Activated CD8-positive, alpha-beta memory T cell treated with anti-CD3 and anti-CD28 coated beads for 1 hour (primary cell): ENCODE measurements at places on chromosomes 12 and 14.

DNA sequence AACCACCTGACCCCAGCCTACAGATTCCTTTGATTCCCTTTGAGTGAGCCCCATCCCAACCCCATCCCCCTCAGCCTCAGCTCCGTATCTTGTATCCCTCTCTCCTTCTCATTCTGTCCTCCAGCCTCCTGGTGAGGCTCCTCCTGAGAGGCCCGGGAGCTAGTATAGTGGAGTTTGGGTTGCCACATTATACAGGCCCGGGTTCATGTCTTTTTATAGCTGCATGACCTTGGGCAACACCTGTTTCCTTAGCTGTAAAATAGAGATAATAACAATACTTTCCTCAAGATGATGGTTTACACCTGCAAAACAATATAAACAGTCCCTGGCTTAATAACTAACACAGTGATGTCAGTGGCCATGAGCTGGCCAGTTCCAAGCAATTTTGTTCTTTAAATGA, 89.8 kb downstream of the STAB2 start:
- no peak for DNase-seq

DNA sequence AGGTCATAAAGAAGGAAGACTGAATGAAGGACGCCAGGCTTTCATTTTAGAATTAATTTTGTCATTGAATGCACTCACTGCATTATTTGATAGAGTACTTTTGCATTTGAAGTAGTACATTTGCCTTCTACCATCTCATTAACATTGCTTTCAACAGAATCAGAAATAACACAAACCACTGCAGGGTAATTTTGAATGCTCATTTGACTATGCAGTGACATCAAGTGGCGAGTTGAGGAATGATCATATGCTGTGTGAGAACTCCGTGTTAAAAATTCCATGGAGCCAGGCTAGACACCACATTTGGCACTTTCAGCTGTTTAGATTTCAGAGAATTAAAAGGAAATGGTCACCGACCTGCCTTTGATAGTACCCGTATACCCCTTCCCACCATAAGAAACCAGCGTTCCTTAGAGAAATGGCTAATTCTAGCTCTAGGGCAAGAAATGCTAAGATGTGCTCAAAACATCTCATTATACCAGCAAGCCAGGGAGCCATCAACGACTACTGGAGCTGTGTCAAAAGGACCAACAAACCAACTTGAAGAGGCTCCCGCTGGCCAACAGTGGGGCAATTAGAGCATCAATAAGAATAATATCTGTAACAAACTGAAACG, 16.5 kb downstream of the HEBP1 start:
- no peak for DNase-seq

DNA sequence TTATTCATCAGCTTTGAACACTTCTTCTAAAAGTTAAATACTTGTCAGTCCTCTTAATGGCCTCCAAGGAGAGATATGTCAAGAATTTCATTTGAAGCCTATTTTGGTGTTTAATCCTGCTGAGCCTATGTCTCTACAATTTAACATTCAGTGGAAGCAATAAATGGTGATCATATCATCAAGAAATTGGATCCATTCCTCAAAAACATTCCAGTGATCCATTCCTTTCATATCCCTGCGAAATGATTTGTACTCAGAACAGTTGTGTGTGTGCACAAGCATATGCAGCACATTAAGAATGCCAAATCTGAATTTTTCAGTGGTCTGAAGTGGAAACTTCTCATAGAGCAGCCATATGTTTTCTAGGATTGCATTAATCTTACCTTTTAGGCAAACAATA, 373.7 kb upstream of the SYT1 start:
- no peak for DNase-seq

- no peak for DNase-seq
Measured at GRCh38 chr12:765840-766239, 13.5 kb downstream of the WNK1 start.

GRCh38 chr14:104424406-104425072, 155.0 kb upstream of the C14orf180 start:
- DNase-seq: no peak

GRCh38 chr14:33967138-33967537, 16.3 kb upstream of the EGLN3 start:
- DNase-seq: no peak

GRCh38 chr12:130877333-130877732, 5.5 kb downstream of the RAN start:
- no peak for DNase-seq

GRCh38 chr14:52447236-52447635, 105.1 kb downstream of the TXNDC16 start:
- DNase-seq: no peak

- no peak for DNase-seq
Measured at GRCh38 chr12:10140001-10140400, 10.0 kb upstream of the CLEC7A start.

GRCh38 chr12:8547645-8548044, 6.9 kb upstream of the CLEC4E start:
- DNase-seq: no peak

GRCh38 chr14:89331398-89331797, 85.6 kb downstream of the FOXN3 start:
- no peak for DNase-seq

- no peak for DNase-seq
Measured at GRCh38 chr14:71327691-71328090, 420.4 kb downstream of the PCNX1 start.

DNA sequence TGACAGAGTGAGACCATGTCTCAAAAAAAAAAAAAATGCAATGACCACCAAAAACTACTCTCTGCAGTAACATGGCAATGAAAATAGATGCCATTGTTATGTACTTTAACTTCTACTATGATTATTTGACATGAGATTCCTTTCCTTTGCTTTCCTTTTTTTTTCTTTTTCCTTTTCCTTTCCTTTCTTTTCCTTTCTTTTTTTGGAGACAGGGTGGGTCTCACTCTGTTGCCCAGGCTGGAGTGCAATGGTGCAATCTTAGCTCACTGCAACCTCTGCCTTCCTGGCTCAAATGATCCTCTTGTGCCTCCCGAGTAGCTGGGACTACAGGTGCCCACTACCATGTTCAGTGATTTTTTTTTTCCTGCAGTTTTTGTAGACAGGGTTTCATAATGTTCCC, 24.9 kb upstream of the ETFBKMT start:
- no peak for DNase-seq

GRCh38 chr14:55129086-55129427, at the start of gene LGALS3:
TSS of gene LGALS3 (plus strand) at chr14:55129252. CDS start at chr14:55137374, 8,122 bp downstream.
- no peak for DNase-seq

GRCh38 chr14:77148510-77149231, 7.1 kb upstream of the ZDHHC22 start:
- DNase-seq: no peak

GRCh38 chr14:87898301-87898700, 94.7 kb downstream of the GALC start:
- no peak for DNase-seq

- DNase-seq: no peak
Measured at GRCh38 chr12:88958153-88958552, 377.9 kb upstream of the KITLG start.

GRCh38 chr12:1630827-1631591, 2.0 kb downstream of the WNT5B start:
- no peak for DNase-seq

DNA sequence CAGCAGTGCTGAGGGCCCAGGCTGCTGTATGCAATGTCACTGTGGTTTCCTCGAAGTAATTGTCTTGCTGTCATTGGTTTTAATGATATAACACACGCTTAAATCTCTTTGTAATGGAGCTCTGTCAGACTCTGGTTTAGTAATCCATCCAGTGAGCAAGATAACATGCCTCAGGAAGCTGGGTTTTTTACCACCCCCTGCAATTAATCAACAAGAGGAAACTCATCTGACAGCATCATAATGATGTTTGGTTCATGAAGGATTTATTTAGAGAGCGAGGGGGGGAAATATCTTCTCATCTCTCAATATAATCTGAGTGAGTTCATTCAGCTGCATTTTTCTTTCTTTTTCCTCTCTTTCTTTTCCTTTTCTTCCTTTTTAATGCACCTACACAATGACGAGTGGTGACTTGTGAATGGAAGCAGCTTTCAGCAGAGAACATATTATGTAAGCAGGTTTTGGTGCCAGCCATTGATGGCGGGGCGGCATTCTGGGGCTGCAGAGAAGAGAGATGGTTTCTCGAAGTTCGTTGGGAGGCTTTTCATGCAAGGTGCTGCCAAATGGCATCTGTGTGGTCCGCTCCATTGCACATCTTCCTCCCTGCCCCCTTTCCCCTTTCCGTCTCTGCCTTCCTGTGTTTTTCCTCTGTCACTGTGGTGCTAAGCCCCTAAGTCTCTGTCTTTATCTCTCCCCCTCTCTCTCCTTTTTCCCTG, 6.7 kb downstream of the RPH3A start:
- no peak for DNase-seq

DNA sequence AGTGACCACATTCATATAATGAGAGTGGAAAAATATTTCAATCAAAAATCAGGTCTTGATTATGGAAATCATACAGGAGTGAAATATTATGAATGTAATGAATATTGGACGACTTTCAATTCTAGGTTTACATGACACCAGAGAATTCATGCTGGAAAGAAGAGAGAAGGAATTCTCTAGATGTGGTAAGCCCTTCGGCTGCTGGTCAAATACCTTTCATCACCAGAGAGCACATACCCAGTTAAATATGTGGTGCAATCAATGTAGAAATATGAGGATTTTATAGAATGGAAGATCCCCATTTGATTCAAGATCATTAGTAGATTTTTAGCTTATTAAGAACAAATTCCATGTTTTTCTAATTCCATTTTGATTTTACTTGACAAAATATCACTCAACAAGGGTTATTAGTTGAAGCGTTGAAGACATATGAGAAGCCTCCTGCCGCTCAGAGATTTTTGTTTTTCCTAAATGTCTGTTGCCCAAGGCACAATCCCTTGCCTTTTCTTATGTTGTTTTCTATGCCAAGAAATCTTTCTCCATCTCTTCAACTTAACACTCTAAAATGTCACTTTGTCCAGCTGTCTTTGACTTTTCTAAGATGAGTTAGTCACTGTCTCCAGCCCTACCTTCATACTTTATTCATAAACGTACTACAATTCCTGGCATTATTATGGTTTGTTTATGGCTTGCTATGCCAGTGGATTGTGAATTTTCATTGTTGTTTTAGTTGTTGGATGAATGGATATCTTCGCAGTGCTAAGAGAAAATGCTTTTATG, 72.8 kb upstream of the ZDHHC17 start:
- DNase-seq: no peak

GRCh38 chr14:68667313-68667791, 125.5 kb downstream of the ZFP36L1 start:
- no peak for DNase-seq

DNA sequence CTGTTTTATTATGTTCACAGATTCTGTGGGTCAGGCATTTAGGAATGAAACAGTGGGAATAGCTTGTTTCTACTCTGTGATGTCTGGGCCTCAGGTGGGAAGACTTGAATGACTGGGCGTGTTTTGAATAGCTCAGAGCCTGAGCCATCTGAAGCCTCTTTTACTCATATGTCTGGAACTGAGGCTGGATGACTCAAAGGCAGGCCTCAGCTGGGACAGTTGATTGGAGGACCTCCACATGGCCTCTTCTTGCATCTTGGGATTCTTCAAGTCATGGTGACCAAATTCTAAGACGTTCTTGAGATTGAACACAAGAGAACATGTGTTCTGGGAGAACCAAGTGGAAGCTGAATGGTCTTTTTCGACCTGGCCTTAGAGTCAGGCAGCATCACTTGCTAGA, 45.8 kb upstream of the TBX3 start:
- no peak for DNase-seq

DNA sequence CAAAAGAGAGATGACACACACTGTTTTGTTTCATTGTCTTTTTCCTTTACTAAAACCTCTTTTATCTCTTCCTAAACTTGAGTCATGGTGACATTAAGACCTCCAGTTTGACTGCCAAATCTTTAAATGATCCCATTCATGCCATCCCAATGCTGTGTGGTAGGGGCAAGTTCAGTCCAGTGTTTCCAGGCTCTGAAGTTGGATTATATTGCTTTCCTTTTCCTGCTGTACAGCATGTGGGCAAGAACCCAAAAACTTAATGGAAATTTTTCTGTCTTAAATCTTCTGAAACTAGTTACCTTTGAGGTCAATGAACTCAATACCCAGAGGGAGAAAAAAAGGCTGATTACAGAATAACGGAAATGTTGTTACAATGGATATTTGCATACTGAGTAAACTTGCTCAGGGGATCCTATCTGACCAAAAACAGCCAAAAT, 187.1 kb upstream of the FAR2 start:
- DNase-seq: no peak

DNA sequence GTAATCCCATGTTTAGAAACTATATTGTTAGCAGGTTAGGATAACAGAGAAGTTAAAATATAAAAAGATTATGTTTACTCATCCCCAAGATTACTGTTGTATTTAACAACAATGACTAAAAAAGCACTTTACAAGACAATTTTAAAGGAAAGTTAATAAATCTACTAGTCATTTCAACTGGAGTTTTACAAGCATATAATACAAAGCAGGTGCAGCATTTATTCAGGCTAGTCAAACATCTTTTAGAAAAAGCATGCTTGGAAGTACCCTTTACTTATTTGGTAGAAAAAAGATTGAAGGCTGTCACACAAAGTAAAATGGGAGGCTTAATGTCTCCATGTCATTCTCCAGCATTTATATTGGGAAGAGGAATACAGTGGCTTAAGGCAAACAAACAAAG, 80.6 kb downstream of the HEATR5A start:
- DNase-seq: no peak

GRCh38 chr12:32870716-32871115, 25.9 kb downstream of the PKP2 start:
- DNase-seq: no peak

DNA sequence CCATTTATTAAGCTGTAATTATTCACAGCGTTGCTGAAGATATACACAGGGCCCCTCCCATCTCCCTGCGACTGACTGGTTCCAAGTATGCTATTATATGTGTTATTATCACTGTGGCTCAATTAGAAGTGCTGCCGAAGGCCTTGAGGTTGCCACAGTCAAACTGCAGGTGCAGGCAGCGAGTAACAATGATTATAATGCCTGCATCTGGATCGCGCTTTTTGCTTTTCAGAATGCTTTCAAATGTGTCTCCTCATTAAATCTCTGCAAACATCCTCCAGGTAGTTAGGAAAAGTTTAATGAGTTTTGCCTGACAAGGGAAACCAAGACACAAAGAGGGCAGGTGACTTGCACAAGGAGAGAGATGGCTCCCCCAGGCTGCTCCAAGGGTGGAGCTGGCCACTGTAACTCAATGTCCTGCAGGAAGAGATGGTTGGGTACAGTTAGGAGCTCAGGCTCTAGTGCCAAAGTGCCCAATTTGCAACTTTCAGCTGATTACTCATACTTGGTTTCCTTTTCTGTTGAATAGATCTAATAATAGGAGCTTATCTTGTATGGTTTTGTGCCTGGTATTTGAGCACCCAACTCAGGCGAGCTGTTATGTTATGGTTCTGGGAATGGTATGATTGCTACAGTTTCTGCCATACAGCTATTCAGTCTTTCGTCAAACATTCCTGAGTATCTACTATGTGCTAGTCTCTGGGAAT, 1.7 kb upstream of the SYNE3 start:
- no peak for DNase-seq

GRCh38 chr14:65357113-65357512, 55.4 kb upstream of the FUT8 start:
- DNase-seq: no peak

GRCh38 chr12:89468648-89469326, 55.8 kb downstream of the GALNT4 start:
- DNase-seq: no peak

GRCh38 chr12:2034633-2035430, 18.0 kb upstream of the CACNA1C start:
- DNase-seq: peak; percentile 62

- DNase-seq: no peak
Measured at GRCh38 chr12:53219292-53219955, 12.4 kb upstream of the ITGB7 start.
